ENCODE measurements at places on chromosomes 5 and 9.

GRCh38 chr9:121813519-121814210, 162.2 kb downstream of the DAB2IP start:
- DNase-seq = no peak

DNA sequence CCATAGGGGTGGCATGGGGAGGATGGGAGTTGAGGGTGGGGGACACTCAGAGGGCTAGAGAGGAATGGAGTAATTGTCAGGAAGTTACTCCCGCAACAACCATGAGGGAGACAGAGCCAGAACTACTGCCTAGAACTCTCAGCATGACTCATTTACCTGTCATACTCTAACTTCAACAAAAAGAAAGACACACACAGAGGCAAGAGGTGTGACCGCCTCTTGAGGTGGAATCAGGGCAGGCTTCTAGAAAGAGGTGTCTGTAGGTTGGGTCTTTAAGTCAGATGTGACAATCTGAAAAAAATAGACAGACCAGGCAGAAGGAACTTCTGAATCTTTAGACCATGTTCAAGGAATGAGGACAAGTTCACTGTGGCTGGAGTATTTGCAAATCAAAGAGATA, 73.4 kb downstream of the GABBR2 start:
- DNase-seq = no peak

GRCh38 chr5:32030222-32030621, 143.9 kb downstream of the GOLPH3 start:
- DNase-seq = no peak

DNA sequence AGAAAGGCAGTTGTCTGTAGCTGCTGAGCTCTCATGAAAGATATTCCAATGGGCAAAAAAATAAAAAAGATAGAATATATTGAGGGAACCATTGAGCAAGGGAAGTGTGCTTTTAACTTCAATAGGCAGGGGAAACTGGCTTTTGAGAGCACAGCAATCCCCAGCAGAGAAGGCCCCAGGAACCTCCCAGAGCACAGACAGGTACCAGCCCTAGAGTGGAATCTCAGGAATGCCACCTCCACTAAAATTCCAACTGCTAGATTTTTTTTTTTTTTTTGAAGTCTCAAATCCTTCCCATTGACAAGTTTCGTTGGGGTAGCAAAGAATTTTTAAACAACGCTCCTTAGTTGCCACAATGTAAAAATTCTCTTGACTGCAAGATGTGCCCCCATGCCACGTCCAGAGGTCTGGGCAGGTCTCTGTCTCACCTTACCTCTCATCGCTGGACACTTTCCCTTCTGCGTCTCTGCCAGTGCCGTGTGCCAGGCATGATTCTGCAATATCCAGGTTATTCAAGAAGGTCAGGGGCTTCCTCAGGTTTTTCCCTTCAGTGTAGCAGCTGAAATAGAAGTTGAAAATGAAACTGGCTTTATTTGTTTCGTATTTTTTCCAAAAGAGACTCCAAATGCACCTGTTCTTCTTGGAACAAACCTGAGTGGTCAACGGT, 64.2 kb upstream of the IRX1 start:
- no peak for DNase-seq

DNA sequence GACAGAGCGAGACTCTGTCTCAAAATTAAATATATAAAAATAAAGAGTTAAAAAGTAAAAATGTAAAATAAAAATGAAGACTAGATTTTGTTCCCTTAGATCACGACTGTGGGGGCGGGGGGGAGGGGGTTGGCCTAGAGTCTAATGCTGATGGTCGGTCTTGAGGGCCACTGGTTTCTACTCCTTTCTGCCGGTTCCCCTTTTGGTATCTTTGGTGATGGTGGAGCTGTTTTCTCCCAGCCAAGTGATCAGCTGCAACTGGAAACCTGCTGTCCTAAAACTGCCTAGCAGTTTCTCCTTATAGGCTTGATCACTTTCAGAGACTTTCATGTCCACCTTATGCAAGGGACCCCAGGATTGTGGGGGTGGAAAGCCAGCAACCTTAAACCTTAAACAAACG, 1.1 kb downstream of the SRD5A1 start:
- no peak for DNase-seq

GRCh38 chr9:129146441-129146941, 31.6 kb downstream of the IER5L start:
- no peak for DNase-seq

DNA sequence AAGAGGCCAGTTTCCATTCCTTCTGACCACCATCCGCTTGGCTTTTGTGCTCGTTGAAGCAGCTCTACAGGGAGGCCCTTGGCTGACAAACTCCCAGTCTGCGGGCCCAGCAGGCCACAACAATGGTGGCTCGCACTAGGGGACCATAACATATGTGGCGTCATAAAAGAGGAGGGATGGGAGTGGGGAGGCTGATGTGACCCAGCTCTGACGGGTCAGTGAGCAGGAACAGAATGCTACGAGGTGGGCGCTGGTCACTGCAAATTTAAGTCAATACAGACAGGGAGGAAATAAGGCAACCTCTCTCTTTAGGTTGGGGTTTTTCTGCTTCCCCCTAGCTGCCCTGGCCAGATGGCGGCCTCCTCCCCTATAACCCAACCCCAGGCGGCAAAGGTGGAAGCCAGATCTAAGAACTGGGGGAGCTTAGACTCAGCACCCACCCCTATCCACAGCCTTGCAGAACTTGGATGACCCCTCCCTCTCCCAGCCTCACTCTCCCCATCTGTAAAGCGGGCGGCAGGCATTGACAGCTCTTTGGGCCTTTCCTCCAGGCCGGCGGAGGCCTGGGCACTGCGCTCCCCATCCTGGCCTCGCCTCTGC, 778 bp downstream of the FRRS1L start:
- no peak for DNase-seq

DNA sequence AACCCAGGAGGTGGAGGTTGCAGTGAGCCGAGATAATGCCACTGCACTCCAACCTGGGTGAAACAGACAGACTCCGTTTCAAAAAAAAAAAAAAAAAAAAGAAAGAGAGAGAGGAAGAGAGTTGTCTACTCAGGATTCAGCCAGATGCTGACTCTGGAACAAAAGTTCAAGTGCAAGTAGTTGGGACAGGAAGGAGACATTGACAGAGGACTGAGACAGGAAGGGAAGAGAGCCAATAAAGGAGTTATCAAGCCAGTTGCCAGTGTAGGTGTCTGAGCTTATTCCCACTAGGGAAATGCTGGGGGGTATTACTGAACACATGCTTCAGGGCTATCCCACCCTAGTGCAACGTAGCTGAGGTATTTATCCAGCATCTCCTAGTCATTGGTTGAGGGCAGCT, 147.7 kb upstream of the SLC1A3 start:
- no peak for DNase-seq

DNA sequence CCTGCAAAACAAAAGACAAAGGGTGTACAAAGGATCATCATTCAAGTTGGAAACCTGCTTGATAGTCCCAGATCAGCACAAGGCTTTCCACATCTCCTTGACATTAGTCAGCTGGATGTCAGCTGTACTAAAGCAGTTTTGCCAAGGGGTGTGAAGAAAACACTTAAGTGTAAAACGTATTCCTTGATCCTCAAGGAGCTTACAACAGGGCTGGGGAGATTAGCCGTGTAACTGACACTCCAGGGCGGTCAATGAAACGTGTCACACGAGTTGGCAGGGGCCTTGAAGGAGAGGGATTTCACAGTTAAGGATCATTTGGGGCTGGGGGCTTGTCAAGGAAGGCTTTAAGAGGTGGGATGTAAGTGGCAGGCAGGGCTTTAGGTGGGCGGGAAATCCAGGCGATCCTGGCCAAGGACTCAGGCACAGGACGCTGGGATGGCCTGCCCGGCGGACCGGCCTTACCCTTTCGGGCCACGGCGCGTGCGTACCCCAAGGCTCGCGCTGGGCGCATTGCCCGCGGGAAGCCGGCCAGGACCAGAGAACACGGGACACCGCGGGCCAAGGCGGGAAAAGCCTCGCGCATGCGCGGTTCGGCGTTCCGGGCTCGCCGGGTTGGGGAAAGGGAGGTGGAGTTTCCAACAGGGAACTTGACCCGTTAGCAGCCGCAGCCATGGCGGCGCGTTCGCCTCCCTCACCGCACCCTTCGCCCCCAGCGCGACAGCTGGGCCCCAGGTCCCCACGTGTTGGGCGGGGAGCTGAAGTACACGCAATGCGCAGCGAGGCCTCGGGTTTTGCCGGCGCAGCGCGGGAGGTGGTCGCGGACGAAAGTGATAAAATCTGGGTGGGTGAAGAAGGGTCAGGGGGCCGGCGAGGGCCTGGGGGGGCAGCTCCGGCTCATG, at the start of gene CNTLN:
CNTLN (plus strand) TSS at position 645 of the 899 bp plus-strand sequence; CDS start at position 671, 26 bp downstream.
- peak; percentile 77 for DNase-seq

DNA sequence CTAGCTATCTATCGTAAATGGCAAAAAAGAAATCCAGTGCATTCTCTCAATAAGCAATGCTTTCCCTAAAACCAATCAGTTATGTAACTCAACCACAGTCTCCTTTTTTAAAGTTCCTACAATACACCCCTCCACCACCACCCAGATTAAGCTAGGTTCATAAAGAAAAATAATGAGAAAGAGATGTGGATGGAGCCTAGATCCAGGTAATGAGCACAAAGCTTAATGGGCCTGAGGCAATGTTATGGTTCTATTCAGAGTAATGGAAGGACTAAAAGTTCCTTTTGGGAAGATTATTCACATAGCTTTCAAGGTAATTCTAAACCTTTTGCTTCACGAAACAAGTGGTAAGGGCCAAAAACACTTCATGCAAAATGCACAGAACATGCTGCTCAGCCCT, 113.5 kb downstream of the MPDZ start:
- no peak for DNase-seq

GRCh38 chr9:87564791-87565241, 67.1 kb downstream of the DAPK1 start:
- DNase-seq = no peak

DNA sequence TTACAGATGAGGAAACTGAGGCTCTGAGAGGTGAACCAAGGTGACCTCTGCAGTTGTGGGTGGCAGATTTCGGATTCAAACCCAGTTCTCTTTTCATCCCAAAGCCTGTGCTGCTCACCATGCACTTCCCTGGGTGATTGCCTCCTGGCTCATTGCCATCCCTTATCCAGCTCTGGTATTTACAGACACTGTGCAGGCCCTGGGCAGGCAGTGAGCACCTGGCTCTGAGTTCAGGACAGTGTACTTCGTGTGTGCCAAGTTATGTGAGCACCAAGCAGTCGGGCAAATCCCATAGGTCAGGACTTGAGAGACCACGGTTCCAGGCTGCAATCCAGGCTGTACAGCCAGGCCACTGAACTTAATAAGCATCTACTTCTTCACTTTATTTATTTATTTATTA, 1.4 kb downstream of the LRSAM1 start:
- no peak for DNase-seq

DNA sequence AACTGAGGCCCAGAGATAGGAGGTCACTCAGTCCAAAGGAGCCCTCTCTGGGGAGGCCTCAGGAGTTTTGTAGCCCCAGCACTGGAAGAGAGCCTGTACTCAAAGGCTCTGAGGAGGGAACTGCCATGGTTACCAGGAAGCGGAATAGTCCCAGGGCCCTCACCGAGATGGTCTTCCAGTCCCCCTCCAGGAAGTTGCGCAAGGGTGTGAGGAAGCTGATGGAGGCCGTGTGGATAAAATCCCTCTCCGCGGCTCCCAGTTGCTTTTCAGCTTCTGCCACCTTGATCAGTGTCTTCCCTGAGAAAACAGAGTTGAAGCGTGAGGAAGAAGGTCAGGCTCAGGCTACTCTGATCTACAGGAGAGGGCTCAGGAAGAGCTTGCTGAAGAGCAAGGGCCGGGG, 13.5 kb downstream of the SH3GLB2 start:
- DNase-seq = no peak

GRCh38 chr9:97668485-97668884, 28.7 kb downstream of the XPA start:
- DNase-seq = no peak

DNA sequence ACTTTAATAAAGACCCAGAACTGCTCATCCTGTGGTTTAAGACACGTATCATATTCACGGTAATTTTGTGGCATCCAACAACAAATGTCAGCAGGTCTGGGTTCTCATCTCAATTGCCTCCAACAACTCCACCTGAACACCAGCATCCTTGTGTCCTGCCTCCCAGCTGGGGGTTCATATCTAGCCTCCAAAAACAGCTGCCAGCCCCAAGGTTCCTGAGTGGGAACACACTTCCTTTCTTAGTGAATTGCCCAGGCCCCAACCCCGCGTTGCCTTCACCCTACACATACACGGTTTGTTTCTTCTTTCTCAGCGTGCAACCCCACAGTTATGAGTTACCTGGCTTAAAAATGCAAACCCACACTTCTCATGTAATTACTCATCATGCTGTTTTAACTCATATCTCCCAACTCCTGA, 77.9 kb downstream of the SEMA4D start:
- no peak for DNase-seq

- DNase-seq = no peak
These were observed 760 bp downstream of the NPR3 start for GRCh38 chr5:32711681-32712480.

DNA sequence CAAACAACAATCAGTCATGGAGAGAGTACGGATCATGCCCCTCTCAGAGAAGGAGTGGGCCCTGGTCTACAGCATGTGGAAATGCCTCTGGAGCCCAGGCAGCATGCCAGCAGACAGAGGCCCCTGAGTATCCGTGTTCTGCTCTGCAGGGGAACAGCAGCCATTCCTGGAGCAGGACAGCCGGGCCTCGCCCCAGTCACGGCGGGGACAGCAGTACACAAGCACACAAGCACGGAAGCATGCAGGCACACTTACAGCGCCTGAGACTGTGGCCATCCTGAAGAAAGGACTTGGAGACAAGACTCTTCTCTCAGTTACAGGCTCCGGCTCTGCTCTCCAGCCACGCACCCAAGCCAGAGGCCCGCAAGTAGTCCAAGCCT, 102.6 kb upstream of the ALDH1B1 start:
- no peak for DNase-seq

- DNase-seq = no peak
These were observed 70.0 kb downstream of the NXNL2 start for GRCh38 chr9:88604836-88605511.

DNA sequence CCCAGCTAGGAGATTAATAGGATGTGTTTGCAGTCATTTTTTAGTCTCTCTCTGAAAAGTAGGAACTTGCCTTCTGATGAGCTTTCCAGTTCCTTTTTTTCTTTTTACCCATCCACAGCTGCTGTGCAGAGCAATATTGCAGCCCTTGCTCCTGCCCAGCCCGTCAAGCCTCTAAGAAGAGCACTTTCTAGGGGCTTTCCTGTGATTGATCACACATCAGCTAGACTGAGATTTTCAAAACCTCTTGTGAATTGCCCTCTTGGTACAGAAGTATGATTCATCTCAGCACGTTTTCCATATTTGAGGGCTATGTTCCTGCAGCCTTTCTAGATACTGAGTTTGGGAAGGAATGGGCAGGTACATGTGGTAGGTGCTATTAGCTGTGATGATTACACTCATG, 93.9 kb downstream of the GALNT10 start:
- DNase-seq = no peak

- no peak for DNase-seq
These were observed 1173.7 kb upstream of the SEMA6A start for GRCh38 chr5:117748336-117748735.

- DNase-seq = no peak
These were observed 1.5 kb downstream of the TGFBI start for GRCh38 chr5:136030252-136030651.

- DNase-seq = no peak
These were observed 69.9 kb downstream of the TRIM32 start for GRCh38 chr9:116757030-116757429.

- DNase-seq = no peak
These were observed 29.3 kb downstream of the PTPA start for GRCh38 chr9:129140397-129141065.

All from NCI-H187 (cell line).